ENCODE measurements at places on chromosomes 3 and 15.
A peak's percentile ranks its signal among the peaks of the same experiment; 100 is the strongest.

- DNase-seq = no peak
These were observed 18.3 kb upstream of the IL16 start for GRCh38 chr15:81178365-81178764.

GRCh38 chr15:59457103-59457502, 19.1 kb downstream of the FAM81A start:
- no peak for DNase-seq

DNA sequence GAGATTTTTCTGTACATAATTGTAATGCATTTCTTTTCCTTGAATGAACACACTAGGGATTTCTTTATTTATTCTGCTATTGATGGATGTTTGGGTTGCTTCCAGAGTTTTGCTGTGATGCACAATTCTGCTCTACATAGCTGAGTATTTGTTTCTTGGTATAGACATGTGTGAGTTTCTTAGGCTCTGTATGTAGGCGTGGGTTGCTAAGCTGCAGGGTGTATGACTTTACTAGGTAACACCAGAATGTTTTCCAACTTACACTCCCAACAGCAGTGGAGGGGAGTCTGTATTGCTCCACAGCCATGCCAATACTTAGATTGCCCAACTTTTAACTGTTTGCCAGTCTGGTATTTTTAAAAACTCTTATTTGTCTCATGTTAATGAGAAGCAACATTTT, 155.5 kb upstream of the TNIK start:
- no peak for DNase-seq

DNA sequence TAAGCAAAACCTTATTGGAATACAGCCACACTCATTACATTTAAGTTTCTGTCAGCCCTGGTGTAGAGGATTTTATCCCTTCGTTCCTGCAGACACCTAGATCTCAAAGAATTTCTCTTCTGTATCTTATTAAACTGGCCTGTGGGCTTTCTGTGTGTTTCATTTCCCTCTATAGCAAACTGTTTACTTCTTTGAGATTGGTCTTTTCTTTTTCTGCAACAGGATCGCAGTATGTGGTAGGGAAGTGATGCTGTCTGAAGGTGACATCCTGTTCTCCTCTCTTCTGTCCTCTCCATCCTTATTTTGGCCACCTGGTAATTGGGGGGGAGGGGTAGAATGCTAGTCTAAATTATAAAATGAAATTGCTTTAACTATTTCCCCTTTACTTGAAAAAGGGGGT, 25.5 kb downstream of the ATP1B3 start:
- DNase-seq = no peak

GRCh38 chr3:122912772-122913538, 114.6 kb downstream of the SEMA5B start:
- DNase-seq = no peak

GRCh38 chr15:32833379-32833821, 115.6 kb downstream of the GREM1 start:
- no peak for DNase-seq

- DNase-seq = no peak
These were observed 80.0 kb upstream of the SKOR1 start for GRCh38 chr15:67745073-67746006.

DNA sequence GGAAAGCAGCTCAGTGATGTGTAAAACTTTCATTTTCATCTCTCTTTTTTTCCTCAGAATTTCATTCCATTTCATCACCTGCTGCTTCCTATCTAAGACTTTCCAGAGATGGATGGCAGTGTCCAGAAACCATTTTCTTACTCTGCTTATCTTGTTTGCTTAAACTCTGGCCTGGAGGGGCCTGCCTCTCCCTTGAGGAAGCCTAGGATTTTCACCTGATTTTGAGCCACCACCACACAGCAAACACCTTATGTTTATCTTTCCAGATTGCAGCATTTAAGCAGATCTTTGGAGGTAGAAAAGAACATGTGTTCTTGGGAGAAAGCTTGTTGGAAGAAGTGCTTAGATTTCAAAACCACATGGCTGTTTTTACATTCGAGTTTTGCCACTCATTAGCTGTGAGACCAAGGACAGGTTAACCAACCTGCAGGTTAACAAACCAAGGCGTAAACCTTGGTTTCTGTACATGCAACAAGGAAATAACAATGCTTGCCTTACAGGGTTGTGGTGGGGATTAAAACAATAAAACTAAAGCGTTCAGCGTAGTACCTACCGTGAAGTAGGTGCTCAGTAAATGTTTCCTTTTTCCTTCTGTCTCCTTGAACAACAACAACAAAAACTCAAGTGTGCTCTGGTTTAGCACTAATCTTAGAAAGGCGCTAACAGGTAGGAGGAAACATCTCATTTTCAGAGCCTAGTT, 120.3 kb downstream of the CLSTN2 start:
- DNase-seq = no peak

GRCh38 chr15:36658898-36659639, 79.6 kb downstream of the CDIN1 start:
- DNase-seq = no peak

- DNase-seq = no peak
These were observed 28.0 kb upstream of the RAB11A start for GRCh38 chr15:65841121-65841930.

- no peak for DNase-seq
These were observed 11.5 kb downstream of the CLRN1 start for GRCh38 chr3:150960708-150961684.

DNA sequence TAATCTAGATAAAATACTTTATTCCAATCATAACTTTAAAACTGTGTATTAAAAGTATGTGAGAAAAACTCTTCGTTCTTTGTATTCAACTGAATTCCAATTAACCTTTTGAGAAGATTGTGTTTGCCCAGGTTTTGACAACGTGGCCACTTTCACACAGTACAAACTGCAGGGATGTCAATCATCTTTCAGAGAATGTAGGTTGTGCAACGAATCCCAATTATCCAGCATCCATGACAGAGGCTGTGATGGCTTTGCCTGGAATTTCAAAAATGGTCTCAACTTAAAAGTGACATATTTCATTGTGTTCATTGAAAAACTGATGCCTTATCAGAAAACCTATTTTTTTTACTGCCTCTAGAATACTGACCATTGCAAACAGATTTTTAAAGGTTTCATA, 615.1 kb upstream of the KCNMB2 start:
- no peak for DNase-seq

DNA sequence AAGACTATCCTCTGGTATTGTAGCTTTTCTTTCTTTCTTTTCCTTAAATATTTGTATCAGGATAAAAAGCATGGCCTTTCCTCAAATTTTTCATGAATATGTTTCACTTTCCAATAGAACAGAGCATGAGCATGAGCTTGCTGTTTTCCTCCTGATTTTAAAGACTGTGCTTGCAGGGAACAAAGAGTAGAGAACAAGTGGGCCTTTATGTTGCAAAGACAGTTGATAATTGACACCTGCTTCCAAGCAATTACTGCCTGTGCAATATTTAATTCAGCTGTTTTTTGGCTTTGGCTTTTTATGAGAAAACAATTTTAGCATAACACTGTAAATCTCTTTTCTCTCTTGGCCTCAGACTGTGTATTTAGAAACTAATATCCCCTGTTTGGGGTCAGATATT, 263.6 kb upstream of the AZI2 start:
- no peak for DNase-seq

DNA sequence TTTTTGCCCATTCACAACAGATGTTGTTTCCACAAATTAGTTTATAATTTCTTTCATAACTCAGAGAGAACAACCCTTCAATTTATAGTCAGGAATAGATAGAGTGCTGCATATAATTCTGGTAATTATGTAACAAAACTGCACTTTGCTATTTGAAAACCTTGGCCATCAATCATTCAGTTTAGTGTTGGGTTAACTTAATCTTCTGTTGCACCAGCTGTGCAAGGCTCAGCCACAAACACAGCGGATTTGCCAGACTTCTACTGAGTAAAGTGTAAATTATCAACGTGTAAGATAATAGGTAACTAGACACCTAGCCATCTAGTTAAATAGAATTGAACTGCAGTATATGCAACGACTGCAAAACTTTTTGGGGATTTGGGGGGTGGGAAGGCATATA, 1064.3 kb upstream of the EPHA6 start:
- peak; percentile 16 for DNase-seq

DNA sequence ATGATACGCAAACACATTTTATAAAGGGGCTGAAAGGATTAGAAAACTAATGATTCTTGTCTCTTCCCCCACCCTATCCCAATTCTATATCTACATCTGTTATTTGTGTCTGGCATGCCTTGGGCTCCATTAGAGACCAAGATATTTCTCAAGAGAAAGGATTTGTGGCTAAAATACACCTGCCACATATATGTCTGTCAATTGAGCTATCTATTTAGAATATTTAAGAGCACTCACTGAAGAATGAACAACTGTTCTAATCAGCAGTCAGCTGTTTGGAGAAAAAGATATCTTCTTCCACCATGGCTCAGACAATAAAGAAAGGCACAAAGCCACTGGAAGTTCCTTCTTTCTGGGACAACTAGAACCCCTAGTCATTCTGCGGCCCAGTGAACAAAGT, 61.7 kb upstream of the LRRN1 start:
- no peak for DNase-seq

- DNase-seq = no peak
These were observed 309.2 kb downstream of the MAGI1 start for GRCh38 chr3:65729555-65729954.

DNA sequence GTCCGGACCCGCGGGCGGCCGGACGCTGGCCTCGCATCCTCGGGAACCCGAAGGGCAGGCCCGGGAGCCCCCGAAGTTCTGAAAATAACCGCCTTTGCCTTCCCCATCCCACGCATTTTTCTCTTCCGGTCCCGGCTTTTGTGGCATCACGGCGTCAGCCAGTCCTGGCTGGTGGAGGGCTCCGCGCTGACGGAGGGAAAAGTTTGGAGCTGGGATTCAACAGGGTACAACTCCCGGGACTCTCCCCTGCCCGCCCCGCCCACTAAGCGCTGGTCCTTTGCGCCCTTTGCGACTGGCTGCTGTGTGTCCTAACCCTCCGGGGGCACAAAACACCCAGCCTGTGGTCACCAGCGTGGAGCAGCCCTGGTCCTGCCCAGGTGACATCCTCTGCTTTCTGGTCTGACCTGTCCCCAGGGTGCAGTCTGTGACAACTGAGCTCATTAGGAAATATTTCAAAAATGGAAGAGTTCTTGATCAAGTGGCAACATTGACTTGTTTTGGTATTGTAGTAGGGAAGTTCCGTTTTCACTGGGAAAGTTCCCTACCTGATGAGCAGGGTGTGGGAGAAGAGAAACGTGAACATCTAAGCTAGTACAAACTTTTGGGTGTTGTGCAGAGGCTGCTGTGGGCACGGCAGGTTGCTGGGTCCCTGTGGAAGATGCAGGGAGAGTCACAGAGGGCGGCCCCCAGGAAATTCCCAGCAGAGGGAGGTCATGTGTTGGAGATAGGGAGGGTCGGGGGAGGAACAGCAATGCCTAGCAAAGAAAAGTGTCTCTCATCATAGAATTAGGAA, 775 bp downstream of the ARNT2 start:
- no peak for DNase-seq

DNA sequence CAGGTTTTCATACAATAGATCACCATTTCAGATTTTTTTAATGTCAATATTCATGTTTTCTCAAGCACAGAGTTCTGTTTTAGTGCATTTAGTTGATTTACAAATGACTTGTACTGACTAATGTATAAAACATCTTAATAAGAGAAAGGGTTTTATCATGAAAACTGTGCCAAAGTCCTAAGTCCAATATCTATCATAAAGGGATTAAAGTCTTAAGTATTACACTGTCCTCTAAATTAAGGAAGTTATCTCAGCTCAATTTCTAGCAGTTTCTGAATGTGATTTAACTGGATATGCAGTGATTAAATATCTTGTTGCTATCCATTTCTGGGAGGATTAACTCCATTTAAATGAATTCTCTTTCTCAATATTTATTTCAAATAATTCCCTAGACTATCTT, 381.1 kb upstream of the CNTN4 start:
- no peak for DNase-seq

DNA sequence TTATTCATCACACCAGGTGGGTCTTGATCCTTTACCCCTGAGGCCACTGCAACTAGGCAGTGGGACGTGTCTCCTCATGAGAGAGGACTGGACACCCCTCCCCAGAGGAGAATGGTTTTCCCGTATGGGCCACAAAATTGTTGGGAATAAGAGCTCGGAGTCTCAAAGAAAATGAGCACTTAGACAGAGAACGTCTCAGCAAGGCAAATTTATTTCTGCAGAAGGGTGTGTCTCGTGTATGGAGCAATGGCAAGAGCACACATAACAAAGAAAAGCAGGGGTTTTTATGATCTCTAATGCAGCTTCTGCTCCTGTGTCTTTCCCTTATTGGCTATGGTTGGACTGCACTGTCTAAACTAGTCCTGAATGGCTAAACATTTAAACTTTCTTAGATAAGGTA, 803.5 kb downstream of the PLOD2 start:
- no peak for DNase-seq

All from D341Med (cell line).